Articular chondrocyte of knee joint (primary cell): ENCODE measurements at places on chromosomes 1 and 21. TPM values are rescaled to one million over a fixed set of nuclear protein-coding genes. Genes with fewer than 3 reads are reported as not detected.

FNDC5 gene
- total RNA-seq = 0.91 and 2.2 TPM in 2 replicates

KCNJ15 gene
- 5.2 and 6.9 TPM in 2 replicates for total RNA-seq

OR2G6 gene
- under 0.01 TPM in 1 of 2 replicates, not detected in the other for total RNA-seq

SGIP1 gene
- total RNA-seq = 2.2 and 12.8 TPM in 2 replicates

ATP6V1G3 gene
- not detected in 2 replicates for total RNA-seq

PLCH2 gene
- total RNA-seq = 0.26 and 0.76 TPM in 2 replicates

AADACL4 gene
- not detected in 2 replicates for total RNA-seq

TMPRSS3 gene
- not detected in 2 replicates for total RNA-seq

DDI2 gene
- 23.7 and 36.7 TPM in 2 replicates for total RNA-seq

ERRFI1 gene
- 96.4 and 120 TPM in 2 replicates for total RNA-seq

DYRK3 gene
- total RNA-seq = 45.1 and 46.4 TPM in 2 replicates

NCMAP gene
- total RNA-seq = not detected in 2 replicates

DIO1 gene
- not detected in 2 replicates for total RNA-seq

TNFRSF18 gene
- total RNA-seq = 0.32 and 0.39 TPM in 2 replicates

DMBX1 gene
- total RNA-seq = not detected in 2 replicates

PIGR gene
- total RNA-seq = not detected in 2 replicates

MAP3K21 gene
- 0.22 and 0.39 TPM in 2 replicates for total RNA-seq

STPG1 gene
- 9.3 and 12.2 TPM in 2 replicates for total RNA-seq

AQP10 gene
- total RNA-seq = 0.13 TPM in 1 of 2 replicates, not detected in the other

KRTAP19-1 gene
- total RNA-seq = not detected in 2 replicates

PROK1 gene
- not detected in 2 replicates for total RNA-seq
